ENCODE measurements at places on chromosomes 1 and 21. TPM values are rescaled to one million over a fixed set of nuclear protein-coding genes. Genes with fewer than 3 reads are reported as not detected.

LCE1C gene
- total RNA-seq = not detected

RAB42 gene
- 2.7 TPM for total RNA-seq

S100A1 gene
- total RNA-seq = not detected

CD2 gene
- 0.17 TPM for total RNA-seq

CYP4A22 gene
- total RNA-seq = not detected

RRP1B gene
- total RNA-seq = 27.7 TPM

KRTAP6-1 gene
- total RNA-seq = not detected

EDARADD gene
- total RNA-seq = 14.8 TPM

RGS7 gene
- 2.5 TPM for total RNA-seq

LCA5L gene
- total RNA-seq = 1.9 TPM

DFFA gene
- total RNA-seq = 41.6 TPM

NKAIN1 gene
- 4.4 TPM for total RNA-seq

RIPPLY3 gene
- 0.93 TPM for total RNA-seq

S100A13 gene
- total RNA-seq = 102 TPM

PSRC1 gene
- 46.2 TPM for total RNA-seq

CD48 gene
- not detected for total RNA-seq

IL12RB2 gene
- 0.69 TPM for total RNA-seq

C1orf141 gene
- total RNA-seq = not detected

HES4 gene
- 54.1 TPM for total RNA-seq

LRRC53 gene
- total RNA-seq = not detected

SLC45A3 gene
- 4.2 TPM for total RNA-seq

UTS2 gene
- total RNA-seq = not detected
